ENCODE measurements at places on chromosomes 7 and 10.

DNA sequence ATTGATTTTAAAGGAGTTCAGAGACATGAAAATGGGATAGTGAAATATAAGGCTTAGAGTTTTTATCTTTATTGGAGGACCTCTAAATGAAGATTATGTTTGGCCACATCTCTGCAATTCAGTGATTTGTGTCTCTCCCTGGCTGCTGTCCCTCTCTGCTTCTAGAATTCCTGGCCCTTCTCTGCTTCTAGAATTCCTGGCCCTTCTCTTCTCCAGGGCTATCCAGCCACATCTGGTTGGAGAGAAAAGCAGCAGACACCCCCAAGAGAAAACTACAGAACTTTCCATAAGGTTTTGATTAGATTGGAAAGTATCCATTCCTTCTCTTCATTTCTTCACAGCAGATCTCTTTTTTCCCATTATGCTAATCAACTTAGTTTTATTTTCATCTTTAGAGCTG is 135.5 kb downstream of the NPY start:
- no peak for DNase-seq

DNA sequence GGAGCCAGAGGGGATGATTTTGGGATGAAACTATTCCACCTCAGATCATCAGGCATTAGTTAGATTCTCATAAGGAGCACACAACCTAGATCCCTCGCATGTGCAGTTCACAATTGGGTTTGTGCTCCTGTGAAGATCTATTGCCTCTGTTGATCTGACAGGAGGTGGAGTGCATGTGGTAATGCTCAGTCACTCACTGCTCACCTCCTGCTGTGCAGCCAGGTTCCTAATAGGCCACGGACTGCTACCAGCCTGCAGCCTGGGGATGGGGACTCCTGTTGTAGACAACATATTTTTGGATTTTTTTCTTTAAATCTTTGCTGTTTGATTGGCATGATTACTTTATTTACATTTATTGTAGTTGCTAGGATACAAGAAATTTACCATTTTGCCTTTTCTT is 765.0 kb downstream of the INHBA start:
- DNase-seq, result no peak

- no peak for DNase-seq
These were observed 738.8 kb upstream of the POT1 start for GRCh38 chr7:125668321-125668993.

DNA sequence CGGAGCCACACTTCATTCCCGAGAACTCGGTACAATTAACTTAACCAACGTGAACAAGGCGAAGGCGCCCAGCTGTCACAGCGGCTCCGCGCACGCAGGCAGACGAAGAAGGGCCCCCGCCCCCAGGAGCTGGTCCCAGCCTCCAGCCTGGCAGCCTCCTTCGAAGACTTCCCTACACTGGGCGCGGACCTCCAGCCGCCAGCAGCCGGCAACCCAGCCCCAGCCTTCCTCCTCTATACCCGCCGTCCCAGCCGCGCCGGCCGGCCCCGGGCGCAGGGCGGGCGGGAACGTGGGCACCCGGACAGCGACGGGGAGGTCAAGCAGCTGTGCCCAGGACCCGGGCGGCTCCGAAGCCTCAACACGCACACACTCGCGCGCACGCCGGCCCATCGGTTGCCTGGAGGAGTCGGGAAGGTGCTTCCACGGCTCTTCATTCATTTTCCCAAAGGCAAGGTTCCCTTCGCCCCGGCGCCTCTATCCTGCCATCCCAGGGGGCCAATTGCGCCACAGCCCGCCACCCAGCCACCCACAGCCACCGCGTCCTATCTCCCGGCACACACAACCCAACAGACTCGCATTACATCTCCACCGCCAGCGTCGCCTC is 1.6 kb downstream of the CHST15 start:
- DNase-seq, result no peak

GRCh38 chr10:123841115-123841514 is 50.5 kb downstream of the CPXM2 start:
- DNase-seq, result no peak

- no peak for DNase-seq
These were observed 69.9 kb upstream of the SH2B2 start for GRCh38 chr7:102216573-102217314.

- no peak for DNase-seq
These were observed 105.3 kb upstream of the LRGUK start for GRCh38 chr7:134021836-134022235.

Data from activated CD4-positive, alpha-beta T cell treated with anti-CD3 and anti-CD28 coated beads, Interleukin-2, amount 50 U/mL, for 4 hours (primary cell).